ENCODE measurements at places on chromosomes 4 and X. TPM values are rescaled to one million over a fixed set of nuclear protein-coding genes. Genes with fewer than 3 reads are reported as not detected.

GRCh38 chrX:15056044-15056443 is 182.8 kb downstream of the MOSPD2 start:
- no peak for DNase-seq

CYLC1 gene
- not detected for total RNA-seq

DNA sequence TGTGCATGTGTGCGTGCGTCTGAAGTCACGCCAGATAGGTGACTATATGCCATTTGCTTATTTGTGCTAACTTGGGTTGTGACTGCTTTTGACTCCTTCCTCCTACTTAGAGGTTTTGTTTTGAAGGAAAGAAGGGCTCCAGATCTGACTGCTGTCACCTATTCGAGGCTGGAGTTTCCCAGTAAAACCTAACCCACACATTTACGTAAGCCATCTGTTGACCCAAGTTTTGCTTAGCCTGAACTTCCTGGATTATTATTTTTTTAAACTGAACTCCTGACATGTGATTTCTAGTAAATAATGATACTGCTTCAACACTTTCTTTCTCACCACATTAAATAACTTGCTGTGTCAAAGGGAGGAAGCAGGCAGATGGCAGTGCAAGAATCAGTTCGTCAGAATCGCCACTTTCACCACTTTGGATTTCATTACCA is 41.5 kb downstream of the DTHD1 start:
- no peak for DNase-seq

GRCh38 chrX:23235051-23235450 is 99.6 kb upstream of the PTCHD1 start:
- no peak for DNase-seq

- DNase-seq, result no peak
Observed at GRCh38 chr4:38055566-38055965, 95.4 kb downstream of the PTTG2 start.

ASB5 gene
- total RNA-seq, result not detected

THAP9 gene
- total RNA-seq, result 2.3 TPM

DNA sequence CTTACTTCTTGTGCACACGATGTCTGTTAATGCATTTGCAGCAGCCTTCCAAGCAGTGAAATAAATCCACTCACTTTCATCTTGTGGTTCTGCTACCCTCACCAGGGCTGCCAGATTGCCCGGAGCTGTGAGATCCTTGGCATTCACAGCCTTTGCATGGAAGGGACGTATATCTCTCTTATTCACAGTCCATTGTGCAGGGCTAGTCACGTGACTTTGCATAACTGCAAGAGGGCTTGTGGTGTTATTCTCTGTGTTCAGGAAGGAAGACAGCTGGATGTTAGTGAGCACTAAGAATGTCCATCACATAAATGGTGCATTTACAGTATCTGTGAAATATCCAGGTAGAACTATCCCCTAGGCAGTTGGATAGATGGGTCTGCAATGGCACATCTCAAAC is 96.5 kb upstream of the BEND4 start:
- DNase-seq, result no peak

PARM1 gene
- total RNA-seq, result 0.06 TPM

- DNase-seq, result no peak
Observed at GRCh38 chrX:9578083-9578779, 113.4 kb downstream of the TBL1X start.

DNA sequence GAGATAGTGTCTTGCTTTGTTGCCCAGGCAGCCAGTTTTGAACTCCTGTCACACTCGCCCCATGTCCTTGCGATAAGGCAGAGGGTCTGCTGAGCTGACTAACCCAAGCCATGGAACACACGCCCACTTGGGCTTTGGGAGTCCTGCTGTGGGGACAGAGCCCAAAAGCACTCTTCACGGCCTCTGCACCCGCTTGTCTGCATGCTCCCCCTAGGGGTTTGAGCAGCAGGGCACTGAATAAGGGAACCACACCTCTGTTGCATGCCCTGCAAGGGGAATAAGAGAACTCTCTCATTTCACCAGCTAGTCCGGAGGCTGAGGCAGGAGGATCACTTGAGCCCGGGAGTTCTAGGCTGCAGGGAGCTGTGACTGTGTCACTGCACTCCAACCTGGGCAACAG is 166.0 kb downstream of the STAG2 start:
- DNase-seq, result no peak

DNA sequence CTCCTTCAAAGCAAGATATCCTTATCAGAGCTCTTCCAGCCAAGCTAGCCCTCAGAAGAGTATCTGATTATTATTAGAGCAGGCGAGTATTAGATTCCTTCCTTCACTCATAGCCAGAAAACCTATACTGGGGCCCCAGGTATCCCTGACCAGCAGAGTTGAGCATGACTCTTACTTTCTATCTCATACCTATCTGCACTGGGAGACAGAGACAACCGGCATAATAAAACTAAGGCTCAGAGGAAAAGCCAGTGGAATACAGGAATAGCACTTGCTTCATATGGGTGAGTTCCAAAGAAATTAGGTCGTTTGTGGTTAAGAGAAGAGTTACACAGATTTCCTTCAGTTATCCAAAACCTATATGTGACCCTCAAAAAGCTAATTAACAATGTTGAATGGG is 41.8 kb upstream of the COX7B2 start:
- DNase-seq, result no peak

GRCh38 chrX:68647156-68647957 is at the start of gene STARD8:
Gene STARD8 (plus strand): TSS chrX:68647666. CDS start chrX:68647883, 217 bp downstream.
- DNase-seq, result no peak

All from glomerular endothelial cell (primary cell).